ENCODE measurements at places on chromosomes 4 and X.

GRCh38 chrX:123691776-123692175 lies 41.1 kb downstream of the THOC2 start:
- DNase-seq: no peak

DNA sequence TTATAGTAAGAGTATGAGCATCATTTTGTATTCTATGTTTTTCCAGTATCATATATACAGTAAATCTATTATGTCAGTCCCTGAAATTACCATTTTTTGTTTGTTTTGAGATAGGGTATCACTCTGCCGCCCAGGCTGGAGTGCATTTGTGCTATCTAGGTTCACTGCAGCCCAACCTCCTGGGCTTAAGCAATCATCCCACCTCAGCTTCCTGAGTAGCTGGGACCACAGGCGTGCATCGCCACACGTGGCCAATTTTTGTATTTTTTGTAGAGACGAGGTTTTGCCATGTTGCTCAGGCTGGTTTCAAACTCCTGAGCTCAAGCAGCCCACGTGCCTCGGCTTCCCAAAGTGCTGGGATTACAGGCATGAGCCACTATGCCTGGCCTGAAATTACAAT lies 85.6 kb downstream of the ZNF330 start:
- no peak for DNase-seq

- DNase-seq: no peak
Observed at GRCh38 chr4:6200922-6201362, 593 bp upstream of the JAKMIP1 start.

- DNase-seq: no peak
Observed at GRCh38 chr4:154307451-154307850, 184.1 kb downstream of the DCHS2 start.

GRCh38 chr4:650951-651883 lies 22.9 kb downstream of the ATP5ME start:
- no peak for DNase-seq

- no peak for DNase-seq
Observed at GRCh38 chr4:37673538-37674192, 12.5 kb downstream of the RELL1 start.

DNA sequence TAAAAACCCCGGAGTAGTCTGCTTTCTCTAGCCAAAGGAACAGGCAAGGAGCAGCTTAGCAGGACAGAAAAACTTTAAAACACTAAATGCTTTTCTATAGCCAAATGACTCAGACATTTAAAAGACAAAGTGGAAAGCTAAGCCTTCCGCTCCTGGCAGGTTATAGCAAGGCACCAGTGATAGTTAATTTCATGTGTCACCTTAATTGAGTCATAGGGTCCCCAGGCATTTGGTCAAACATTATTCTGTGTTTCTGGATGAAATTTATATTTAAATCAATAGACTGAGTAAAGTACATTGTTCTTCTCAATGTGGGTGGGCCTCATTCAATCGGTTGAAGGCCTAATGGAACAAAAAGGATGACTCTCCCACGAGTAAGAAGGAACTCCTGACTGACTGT lies 885.7 kb upstream of the ADGRL3 start:
- DNase-seq: no peak

DNA sequence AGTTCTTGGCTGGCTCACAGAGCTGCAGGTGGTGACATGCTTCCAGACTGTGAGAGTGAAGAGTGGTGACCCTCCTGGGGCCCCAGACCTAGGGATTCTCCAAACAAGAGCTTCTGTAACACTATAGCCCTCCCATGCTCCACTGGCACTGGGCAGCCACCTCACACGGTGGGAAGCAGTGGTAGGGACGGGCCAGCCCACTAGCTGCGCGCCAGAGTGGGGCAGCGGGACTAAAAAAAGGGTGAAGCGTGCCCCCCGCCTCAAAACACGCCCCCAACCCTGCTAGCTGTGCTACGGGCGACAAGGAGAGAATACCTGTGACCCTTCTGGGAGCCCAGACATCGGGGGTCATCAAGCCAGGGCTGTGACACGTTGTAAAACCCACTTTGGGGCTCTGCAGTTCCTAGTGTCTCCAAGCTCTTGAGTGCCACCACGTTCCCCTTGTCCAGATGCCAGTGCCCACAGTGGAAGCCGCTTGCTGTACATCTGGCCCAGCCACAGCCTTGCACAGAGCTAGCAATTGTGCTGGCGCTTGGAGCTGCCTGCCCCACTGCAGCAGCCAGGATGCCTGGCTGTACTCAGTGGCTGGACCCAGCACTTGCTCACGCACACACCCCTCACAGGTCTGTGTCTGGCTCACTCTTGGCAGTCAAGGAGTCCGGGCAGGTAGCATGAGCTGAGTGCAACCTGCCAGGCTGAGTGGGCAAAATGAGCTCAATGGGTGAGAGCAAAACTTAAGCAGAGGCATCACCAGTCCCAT lies 100.0 kb downstream of the DCAF12L2 start:
- no peak for DNase-seq

DNA sequence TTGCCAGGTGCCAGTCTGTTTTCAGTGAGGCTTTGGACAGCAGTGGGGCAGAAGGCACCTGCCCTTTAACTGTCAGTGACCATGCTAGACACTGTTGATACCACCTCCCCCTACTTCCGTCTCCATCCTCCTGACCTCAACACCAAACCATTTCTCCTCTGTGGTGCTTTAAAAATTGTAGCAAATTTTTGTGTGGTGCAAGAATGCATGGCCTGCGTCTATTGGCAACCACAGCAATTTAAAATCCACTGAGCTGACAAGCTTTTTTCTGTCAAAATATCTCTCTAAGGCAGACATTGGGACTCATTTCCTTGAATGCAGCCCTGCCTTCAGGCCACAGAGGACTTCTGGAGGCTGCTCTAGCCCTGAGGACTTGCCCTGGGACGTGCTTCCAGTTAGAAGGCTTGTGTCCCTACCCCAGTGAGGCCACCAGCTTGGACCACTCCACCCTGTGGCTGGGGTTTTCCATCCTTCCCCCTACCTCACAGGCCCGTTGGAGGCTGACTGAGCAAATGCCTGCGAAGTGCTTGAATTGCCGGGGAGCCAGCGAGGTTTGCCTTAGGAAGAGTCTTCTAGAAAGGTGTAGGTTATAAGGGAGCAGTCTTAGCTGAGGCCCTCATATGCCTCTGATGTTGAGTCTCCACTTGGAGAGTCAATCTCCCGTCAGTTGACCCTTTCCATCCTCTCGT lies 6.9 kb downstream of the PRRG3 start:
- DNase-seq: no peak

DNA sequence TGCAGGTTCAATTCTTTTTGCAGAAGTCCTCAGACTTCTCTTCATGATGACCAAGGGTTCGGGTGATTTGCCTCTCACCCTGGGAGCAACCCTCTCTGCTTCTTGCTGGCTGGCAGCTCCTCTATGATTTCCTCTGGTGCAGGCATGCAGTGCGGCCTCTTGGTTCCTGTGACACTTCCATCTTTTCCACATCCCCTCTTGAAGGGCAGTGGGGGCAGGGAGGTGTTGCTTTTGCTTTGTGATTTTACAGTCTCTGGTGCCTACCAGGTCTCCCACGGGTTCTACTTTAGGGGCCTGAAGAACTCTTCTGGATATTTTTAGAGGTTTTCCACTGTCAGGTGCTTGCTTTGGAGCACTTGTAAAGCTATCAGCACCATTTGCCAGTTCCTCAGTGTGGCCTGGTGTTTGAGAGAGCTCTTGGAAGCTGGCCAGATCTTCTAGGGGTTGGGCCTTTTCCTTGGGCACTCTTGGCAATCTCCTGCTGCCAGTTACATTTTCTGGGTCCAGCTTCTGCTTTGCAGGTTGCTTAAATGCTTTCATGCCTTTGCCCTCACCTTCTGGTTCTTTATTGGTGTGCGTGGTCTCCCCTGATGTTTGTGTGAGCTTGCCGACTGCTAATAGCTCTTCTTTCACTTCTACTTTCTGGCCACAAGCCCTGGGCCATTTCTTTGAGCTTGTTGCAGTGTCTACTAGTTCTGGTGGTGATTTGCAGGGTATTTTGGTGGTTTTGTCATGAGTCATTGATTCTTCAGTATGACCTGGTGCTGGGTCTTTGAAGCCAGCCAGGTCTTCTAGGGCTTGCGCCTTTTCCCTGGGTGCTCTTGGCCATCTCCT lies 11.5 kb upstream of the CHST7 start:
- peak; percentile 64 for DNase-seq

DNA sequence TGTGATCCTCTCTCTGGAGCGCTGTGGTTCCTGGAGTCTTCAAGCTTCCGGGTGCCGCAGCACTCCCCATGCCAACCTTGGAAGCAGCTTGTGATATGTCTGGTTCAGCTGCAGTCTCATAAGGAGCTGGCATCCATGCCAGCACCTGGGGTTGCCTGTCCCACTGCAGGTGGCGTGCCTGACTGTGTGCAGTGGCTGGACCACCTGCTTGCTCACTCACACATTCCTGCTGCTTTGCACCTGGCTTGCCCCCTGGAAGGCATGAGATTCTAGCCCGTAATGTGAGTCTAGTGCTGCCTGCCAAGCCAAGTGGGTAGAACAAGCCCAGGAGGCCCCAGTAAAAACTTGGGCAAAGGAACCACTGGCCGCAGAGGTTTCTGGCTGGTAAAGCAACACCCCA lies 687.2 kb upstream of the AADAT start:
- no peak for DNase-seq

DNA sequence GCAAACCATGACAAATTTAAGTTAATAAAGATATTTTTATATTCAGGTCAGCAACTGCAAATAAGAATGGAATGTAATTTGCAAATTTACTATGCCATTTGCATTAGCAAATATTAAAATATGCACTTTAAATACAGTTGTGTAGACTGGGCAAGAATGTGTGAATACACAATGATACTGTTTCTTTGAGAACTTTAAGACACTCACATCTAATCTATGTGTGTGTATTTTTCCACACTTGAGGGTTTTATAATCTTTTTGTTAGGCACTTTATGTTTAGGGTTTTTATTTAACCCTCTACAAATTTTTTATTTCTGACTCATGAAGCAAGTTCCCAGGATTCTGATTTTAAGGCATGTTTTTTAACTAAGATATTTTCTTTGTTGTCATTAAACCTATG lies 23.9 kb upstream of the NDNF start:
- DNase-seq: no peak

DNA sequence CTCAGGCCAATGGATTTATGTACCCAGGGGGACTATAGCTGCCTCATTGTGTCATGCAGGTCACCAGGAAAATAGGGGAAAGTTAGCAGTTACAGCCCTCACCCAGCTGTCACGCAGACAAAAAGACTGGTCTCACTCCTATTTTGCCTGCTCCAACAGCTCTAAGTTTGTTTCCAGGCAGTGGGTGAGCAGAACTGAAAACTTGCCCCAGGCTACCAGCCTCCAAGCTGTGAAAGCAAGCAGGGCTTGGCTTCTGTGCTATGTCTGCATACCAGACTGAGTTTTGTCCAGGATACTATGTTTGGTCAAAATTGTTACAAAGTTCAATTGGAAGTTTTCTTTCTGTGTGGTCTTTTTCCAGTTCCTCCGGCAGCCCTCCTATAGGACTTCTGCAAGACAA lies 628.4 kb downstream of the FAM133A start:
- no peak for DNase-seq

GRCh38 chr4:16893141-16893651 lies 5.2 kb downstream of the LDB2 start:
- no peak for DNase-seq

- DNase-seq: no peak
Observed at GRCh38 chrX:17674601-17675000, 62.7 kb upstream of the SCML1 start.
